ENCODE measurements at places on chromosomes 1 and 21. TPM values are rescaled to one million over a fixed set of nuclear protein-coding genes. Genes with fewer than 3 reads are reported as not detected.

MCOLN2 gene
- 142 TPM for total RNA-seq

CASQ2 gene
- not detected for total RNA-seq

TEX38 gene
- not detected for total RNA-seq

BLACAT1 gene
- not detected for total RNA-seq

KCNE2 gene
- not detected for total RNA-seq

HHAT gene
- total RNA-seq: 0.43 TPM

FCER1A gene
- total RNA-seq: not detected

C1orf167 gene
- not detected for total RNA-seq

AKR7A3 gene
- 1.4 TPM for total RNA-seq

AQP10 gene
- total RNA-seq: not detected

GNB1 gene
- 471 TPM for total RNA-seq

EFNA3 gene
- 6.0 TPM for total RNA-seq

DNA sequence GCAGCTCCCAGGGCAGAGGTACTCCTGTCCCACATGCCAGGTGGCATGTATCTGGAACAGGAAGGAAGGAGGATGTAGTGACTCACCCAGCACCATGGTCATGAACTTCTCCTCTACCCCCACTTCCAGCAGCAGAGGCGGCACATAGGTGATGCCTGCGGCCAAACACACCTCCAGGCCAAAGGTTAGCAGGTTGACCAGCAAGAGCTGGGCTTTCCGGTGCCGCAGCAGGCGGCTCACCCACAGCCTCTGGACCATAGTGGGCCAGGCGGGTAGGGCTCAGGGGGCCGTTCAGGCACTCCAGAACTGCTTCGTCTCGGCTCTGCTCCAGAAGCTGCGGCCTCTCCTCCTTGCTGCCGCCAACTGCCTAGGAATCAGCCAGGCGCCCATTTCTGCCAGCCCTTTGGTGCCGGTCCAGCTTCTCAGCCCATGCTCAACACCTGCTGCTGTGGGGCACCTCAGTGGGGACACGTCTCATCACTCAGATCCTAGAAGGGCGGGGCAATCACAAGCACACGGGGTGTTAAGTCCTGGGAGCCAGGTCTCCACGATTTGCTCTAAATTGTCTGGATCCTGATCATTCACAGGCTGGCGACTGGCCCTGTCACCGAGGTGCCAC, 15.8 kb downstream of the SLC45A3 start:
- DNase-seq: no peak
- peaks cover 4% of the 10 kb centered on the region for H3K27me3 ChIP-seq
- no peak overlapping the region for H3K4me3 ChIP-seq
- H3K4me1 ChIP-seq: no peaks in the 10 kb centered on the region

DNA sequence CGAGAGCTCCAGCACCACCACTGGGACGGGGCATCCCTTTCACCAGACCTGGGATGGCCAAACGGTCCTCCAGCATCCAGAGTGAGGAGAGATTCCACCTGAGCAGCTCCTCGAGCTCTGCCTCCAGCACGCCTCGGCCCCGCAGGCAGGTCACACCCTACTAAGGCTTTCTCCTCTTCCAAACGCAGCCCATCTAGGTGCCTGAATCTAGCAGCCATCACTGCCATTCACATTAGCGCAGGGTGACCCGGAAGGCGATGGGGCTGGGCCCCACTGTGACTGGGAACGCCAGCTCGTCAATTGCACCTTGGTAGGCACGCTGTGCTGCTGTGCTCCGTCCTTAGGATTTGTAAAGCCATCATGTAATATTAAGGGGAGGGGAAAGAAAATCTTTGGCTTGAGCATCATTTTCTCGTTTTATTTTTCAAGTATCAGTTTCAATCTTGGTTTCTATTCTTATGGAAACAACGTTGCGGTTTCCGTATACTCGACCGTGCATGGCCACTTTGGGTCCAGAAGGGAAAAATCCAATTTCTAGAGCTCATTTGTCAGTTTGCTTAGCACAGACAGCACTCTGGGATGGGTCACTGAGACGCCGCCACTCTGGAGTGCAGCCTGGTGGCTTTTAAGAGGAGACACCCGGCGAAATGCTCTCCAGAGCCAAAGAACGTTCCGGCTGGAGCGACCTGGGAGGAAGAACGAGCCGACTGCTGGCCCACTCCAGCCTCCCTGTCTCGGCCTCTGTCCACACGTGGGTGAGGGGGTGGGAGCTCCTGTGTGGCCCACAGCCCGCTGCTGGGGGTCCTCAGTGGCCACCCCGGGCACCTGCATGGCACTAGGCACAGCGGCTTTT, 173.6 kb downstream of the PRDM16 start:
- no peak overlapping the region for H3K4me3 ChIP-seq
- H3K4me1 ChIP-seq: no peaks in the 10 kb centered on the region
- DNase-seq: no peak
- peaks cover 3% of the 10 kb centered on the region for H3K27me3 ChIP-seq

DNA sequence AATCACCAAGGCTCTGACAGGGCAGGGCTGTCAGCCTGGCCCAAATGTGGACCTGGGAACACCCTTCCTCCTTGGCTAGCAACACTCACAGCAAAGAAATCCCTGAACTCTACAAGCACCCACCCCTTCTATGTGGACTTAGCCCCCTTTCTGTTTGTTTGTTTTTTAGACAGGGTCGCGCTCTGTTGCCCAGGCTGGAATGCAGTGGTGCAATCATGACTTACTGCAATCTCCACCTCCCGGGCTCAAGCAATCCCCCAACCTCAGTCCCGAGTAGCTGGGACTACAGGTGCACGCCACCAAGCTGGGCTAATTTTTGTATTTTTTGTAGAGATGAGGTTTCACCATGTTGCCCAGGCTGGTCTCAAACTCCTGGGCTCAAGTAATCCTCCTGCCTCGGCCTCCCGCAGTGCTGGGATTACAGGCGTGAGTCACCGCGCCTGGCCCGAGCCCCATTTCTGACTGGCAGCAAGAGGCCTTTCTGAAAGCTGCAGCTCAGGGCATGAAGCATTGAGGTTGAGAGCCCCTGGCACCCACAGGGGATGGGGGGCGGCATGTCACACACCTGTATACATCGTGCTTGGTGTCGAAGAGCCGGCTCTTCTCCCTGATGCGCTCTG, 16.2 kb downstream of the RIPK4 start:
- H3K27me3 ChIP-seq: no peaks in the 10 kb centered on the region
- no peak overlapping the region for H3K27ac ChIP-seq
- no peaks in the 10 kb centered on the region for H3K36me3 ChIP-seq
- no peaks in the 10 kb centered on the region for H3K4me1 ChIP-seq
- no peak for DNase-seq

DNA sequence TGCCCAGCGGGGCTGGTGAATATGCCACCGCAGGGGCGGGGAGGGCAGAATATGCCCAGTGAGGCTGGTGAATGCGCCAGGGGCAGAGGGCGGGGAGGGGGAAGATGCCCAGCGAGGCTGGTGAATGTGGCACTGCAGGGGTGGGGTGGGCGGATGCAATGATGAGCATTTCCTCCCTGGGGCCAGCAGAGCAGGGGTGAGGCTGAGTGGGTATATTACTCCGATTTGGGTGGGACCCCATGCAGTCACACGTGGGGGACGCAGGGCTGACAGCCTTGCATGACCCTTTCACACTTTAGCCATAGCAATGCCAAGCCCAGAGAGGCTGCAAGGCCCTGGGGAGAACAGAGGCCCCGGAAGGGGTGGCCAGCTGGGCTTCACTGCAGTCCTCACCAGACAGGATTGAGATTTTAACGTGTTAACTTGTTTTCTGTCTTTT, 9.3 kb upstream of the SLX9 start:
- H3K36me3 ChIP-seq: no peaks in the 10 kb centered on the region
- H3K4me1 ChIP-seq: peaks cover 48% of the 10 kb centered on the region
- peak overlapping the region; percentile 25 for H3K27ac ChIP-seq
- H3K27me3 ChIP-seq: no peaks in the 10 kb centered on the region

DNA sequence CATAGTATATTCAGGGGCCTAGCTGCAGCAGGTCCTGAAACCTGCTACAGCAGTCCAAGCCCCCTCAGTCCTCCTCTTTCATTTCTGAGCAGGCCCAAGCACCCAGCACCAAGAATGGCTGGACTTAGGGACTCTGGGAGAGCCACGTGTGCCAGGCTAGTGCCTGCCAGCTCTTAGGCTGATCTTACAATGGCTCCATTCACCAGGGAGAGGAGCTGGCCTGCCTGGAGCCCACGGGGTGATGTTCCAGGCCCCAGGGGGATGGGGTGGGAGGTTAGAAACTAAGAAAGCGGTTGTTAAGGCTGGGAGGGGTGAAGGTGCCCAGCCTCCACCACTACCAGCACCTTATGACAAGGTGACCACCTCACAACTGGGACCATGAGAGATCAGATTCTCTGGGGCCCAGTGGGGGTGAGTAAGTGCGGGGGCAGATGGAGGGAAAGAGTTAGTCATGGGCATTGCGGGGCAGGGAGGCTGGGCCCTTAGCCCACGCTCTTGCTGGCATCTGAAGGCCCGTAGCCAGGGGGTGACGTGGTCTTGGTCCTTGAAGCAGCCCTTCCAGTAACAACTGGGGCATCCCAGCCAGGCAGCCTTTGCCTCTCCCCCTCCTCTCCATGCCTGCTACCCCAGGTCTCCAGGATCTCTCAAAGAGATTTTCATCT, 30.3 kb upstream of the CLIC4 start:
- no peak overlapping the region for H3K27ac ChIP-seq
- H3K36me3 ChIP-seq: no peaks in the 10 kb centered on the region
- peaks cover 8% of the 10 kb centered on the region for H3K4me1 ChIP-seq
- H3K4me3 ChIP-seq: no peak overlapping the region
- DNase-seq: no peak

- H3K27me3 ChIP-seq: no peaks in the 10 kb centered on the region
- H3K36me3 ChIP-seq: no peaks in the 10 kb centered on the region
- no peak for DNase-seq
- no peak overlapping the region for H3K4me3 ChIP-seq
Observed at GRCh38 chr21:33763582-33763899, 121.2 kb downstream of the ITSN1 start.

DNA sequence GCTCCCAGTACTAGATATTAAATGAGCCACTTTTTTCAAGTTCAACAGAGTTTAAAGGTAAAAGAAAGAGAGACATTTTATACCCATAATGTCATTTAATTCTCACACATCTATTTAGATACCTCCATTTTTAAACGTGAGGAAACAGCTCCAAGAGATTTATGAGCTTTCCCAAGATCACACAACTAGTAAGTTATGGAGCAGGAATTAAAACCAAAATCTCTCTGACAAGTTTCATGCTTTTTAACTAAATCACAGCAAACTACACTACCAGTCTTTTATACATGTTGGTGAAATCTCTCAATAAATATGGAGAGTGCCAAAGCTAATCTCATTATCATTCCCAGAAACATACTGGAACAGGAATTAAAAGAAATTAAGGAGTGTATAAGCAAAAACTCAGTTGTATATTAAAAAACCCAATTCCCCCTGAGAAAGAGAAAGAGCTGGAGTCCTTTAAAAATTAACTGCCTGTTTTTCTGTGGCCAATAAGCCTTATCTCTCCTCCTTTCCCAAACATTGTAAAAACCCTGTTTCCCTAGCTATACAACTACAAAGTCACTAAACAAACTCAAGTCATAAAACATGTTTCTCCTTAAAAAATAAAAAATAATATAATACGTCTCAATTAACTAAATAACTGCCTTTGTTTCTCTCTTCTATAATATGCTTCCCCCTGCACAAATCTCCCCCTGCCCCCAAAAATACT, 26.7 kb upstream of the THEM4 start:
- peaks cover 3% of the 10 kb centered on the region for H3K4me1 ChIP-seq
- no peak overlapping the region for H3K27ac ChIP-seq
- no peak overlapping the region for H3K4me3 ChIP-seq
- DNase-seq: no peak
- peaks cover 14% of the 10 kb centered on the region for H3K27me3 ChIP-seq
- H3K36me3 ChIP-seq: no peaks in the 10 kb centered on the region

DNA sequence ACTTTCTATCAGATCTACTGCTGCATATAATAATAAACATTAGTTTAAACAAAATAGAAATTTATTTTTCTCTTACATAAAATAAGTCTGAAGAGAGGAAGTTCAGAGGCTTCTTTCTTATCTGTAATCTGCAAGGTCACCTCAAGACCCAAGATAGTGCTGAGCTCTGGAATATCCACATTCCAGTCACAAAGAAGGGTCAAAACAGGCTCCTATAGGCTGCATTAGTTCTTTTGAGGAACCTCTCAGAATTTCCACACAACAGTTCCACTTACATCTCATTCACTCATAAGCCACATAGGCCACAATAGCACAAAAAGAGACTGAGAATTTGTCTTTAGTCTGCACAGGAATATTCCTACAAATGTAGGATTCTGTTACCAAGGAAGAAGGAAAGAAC, 15.4 kb downstream of the DYNLT5 start:
- no peaks in the 10 kb centered on the region for H3K36me3 ChIP-seq
- H3K4me1 ChIP-seq: peaks cover 28% of the 10 kb centered on the region
- DNase-seq: no peak
- H3K27me3 ChIP-seq: no peaks in the 10 kb centered on the region

- peaks cover 5% of the 10 kb centered on the region for H3K27me3 ChIP-seq
- no peaks in the 10 kb centered on the region for H3K36me3 ChIP-seq
- no peak for DNase-seq
- no peak overlapping the region for H3K4me3 ChIP-seq
- peaks cover 30% of the 10 kb centered on the region for H3K4me1 ChIP-seq
Observed at GRCh38 chr1:203600782-203601513, 25.7 kb upstream of the ATP2B4 start.

- no peak overlapping the region for H3K4me3 ChIP-seq
- H3K4me1 ChIP-seq: peaks cover 5% of the 10 kb centered on the region
- no peaks in the 10 kb centered on the region for H3K36me3 ChIP-seq
- H3K27ac ChIP-seq: no peak overlapping the region
Observed at GRCh38 chr1:31532173-31532572, 44.1 kb upstream of the TINAGL1 start.

DNA sequence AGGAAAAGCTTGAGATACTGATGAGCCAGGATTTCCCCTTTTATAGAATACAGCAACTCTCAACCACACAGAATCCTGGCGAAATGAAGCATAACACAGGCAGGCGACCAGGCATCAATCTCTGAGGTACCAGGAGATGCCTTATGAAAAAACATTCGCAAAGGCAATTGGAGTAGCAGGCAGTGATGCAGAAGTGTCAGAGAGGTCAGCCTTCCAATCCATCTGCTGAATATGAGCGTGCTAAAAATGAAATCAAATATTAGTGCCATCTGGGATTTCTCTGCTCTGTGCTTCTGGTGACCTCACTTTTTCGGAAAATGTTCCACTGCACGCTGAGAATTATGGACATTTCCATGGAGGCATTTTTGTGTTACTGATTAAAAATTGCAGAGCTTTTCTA, 258.8 kb downstream of the VAV3 start:
- no peaks in the 10 kb centered on the region for H3K27me3 ChIP-seq
- no peaks in the 10 kb centered on the region for H3K36me3 ChIP-seq
- no peak for DNase-seq
- H3K4me1 ChIP-seq: no peaks in the 10 kb centered on the region
- no peak overlapping the region for H3K4me3 ChIP-seq

DNA sequence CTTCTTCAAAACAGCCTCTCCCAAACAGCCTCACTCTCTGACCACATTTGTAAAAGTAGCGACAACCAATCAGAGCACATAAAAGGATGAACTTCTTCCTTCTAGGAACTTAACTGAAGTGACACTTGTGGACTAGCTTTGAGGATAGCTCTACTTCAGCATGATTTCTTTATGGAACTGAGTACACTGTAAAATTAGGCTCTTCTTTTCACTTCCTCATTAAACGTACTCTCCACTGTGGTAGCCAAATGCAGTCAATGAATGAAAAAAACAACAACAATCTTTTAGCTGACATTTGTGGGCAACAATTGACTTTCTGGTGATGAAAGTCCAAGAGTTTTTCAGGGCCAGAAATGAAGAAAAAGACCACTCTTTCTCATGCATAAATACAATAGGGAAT, 9.6 kb downstream of the LRRC53 start:
- H3K27me3 ChIP-seq: no peaks in the 10 kb centered on the region
- no peak overlapping the region for H3K4me3 ChIP-seq
- H3K36me3 ChIP-seq: no peaks in the 10 kb centered on the region
- no peak for DNase-seq
- H3K27ac ChIP-seq: no peak overlapping the region

- DNase-seq: no peak
- peaks cover 73% of the 10 kb centered on the region for H3K36me3 ChIP-seq
- no peak overlapping the region for H3K4me3 ChIP-seq
Observed at GRCh38 chr1:200998323-200998722, 25.2 kb downstream of the KIF21B start.

All from activated T-helper 2 cell treated with anti-CD3 and anti-CD28 coated beads, Interferon-gamma antibody, Interleukin-2, Interleukin-4, amounts not matched to agents 10 μg/mL and 5 μg/mL and 100 μg/mL, durations not matched to agents 14 hours and 24 hours and 36 hours (primary cell).